ENCODE measurements at places on chromosomes 7 and 10.

- no peak for DNase-seq
These were observed 218.8 kb upstream of the CELF2 start for GRCh38 chr10:10798864-10799192.

GRCh38 chr7:96322847-96323461 lies 1.1 kb upstream of the SLC25A13 start:
- no peak for DNase-seq

- DNase-seq: no peak
These were observed 158.6 kb downstream of the GRK5 start for GRCh38 chr10:119365773-119366599.

DNA sequence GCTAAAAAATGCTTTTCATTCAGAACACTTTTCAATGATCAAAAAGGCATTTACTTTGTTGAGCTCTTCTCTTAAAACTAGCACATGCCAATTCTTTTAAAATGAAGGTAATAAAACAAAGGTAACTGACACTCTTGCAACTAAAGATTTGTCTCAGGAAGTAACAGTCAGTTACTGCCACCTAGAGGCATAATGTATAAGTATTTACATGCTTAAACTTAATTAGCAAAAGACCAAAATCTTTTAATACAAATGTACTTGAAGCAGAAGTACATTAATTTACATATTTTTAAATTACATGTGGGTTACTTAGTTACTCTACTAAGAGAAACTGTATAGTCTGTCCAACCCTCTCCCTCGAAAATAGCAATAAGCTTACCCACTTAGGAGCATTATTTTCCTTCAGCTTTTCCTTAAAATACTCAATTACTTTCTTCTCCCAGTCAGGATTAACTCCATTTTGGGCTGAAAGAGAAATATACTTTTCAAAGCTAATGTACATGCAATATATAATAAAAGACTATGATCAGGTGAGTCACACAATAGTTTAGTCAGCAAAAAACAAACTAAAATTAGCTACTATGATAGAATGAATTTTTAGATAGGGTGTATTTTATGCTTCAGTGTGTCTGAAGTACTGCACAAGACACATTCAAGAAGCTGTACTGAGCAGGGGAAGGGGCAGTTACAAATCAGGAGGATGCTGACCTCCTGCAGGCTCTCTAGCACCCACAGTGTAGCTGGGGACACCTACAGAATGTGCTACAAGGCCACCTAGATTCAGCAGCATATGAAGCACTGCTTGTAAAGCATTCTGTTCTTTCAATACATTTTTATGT lies 13.0 kb downstream of the MCMBP start:
- DNase-seq: peak; percentile 75

DNA sequence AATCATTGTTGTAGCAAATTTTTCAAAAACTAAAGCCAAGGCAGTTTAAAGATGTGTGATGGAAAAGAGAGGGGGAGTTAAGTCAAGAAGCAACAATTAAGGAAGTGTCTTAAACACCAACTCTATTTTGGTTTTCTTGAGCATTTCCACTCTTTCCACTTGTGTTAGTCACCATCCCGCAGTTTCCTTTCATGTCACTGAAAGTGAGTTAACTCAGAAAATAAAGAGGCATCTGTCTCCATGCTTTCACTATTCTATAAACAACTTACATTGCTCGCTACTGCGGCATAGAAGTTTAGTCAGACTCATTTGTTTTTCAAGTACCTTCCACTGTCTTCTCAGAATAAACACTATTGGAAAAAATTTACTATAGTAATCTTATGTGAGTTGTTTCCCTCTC lies 284.9 kb upstream of the SEMA3D start:
- no peak for DNase-seq

DNA sequence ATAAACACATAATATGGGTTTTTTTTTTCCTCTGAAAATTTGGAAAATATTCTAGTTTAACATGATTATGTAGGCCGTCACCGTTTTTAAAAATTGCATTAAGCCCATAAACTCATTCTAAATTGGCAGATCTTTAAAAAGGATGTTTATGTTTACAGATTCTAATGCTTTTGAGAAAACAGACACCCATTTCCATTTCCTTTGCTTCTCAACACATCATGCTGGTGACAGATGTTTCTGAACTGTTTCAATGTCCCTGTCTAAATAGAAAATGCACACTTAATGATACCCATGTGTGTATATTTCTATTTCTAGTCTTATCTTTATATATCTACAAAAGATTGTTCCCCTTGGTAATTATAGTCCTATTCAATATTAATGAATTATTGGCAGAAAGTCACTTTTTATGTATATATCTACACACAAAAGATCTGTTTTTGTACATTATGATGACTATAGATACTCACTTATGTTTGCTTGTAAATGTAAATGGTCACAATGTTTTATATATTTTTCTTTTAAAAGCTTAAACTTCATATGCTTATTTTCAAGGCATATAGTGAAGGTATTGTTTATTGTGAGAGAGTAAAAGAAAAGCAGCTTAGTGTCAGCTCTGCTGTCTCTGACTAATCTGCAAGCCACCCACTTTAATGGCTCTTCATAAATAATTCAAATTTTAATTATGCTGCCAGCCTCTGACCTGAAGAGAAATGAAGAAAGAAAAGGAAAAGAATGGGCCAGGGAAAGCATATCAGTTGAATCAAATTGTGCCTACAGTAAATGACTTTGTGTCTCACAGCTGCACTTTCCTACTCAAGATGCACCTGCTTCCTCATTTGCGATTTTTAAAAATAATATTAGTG lies 179.4 kb downstream of the CACNA2D1 start:
- DNase-seq: peak; percentile 59
